Activated T-cell treated with anti-CD3 and anti-CD28 coated beads for 48 hours (primary cell): ENCODE measurements at places on chromosomes 5 and 9.
A peak's percentile ranks its signal among the peaks of the same experiment; 100 is the strongest.

DNA sequence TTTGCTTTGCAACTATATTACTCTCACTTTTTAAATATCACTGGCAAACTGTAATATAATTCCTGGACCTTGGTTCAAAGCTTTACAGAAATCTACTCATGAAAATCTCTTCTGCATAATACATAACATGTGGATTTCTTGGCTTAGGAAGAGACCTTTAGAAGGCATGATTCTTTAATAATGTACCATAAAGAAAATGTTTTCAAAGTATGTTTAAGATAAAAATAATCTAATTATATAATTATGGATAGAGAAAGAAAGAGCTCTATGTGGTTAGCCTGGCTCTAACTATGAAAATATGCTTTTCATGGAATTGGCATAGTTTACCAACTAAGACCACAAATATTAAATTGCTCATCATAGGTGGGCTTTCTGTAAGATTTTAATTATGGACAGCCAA is 817.8 kb downstream of the TLE1 start:
- DNase-seq: no peak

DNA sequence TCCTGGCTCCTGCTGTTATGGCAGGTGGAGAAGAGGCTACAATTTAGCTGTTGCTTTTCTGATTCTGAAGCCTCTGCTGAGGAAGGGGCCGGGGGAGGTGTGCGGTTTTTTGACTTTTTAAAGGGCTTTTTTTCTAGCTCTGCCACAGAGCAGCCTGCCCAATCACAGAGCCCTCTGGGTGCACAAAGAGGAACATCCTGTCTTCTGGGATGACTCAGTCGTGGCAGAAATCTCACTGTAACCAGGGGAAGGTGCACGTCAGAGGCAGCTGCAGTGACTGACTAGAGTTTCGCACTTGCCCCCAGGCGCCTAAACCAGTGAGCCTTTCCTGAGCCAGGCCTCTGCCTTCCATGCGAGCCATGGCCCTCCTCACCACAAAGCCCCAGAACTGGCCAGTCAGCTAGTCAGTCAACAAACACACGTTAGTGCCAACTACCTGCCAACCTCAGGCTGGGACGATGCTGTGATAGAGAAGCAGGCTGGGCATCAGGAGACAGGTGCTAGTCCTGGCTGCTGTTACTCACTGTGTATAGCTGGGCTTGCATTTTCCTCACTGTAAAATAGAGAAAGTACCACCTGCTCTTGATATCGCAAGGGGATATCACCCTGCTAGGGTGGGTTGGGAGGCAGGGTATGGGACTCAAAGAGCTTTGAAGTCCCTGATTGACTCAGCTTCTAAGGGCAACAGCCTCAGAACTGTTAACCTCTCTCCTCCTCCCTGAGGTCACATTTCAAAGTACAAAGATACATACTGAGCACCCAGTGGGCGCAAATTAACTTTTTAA is 2.2 kb downstream of the AKNA start:
- DNase-seq: peak; percentile 81

DNA sequence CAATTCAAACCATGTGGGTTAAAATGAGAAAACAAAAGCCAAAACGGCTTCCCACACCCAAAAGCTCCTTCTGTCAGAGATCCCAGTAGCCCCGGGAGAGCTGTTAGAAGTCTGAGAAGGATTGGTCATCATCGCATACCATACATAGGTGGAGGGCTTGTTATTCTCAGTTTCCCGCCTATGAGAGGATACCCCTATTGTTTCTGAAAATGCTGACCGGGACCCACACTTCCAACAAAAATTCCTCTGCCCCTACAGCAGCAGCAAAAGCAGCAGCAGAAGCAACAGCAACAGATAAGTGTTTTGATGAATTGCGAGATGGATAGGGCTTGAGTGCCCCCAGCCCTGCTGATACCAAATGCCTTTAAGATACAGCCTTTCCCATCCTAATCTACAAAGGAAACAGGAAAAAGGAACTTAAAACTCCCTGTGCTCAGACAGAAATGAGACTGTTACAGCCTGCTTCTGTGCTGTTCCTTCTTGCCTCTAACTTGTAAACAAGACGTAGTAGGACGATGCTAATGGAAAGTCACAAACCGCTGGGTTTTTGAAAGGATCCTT is at the start of gene TEK:
TSS of gene TEK (plus strand) at position 245 of the 561 bp plus-strand sequence. CDS start 366 bp downstream, outside the sequence.
- no peak for DNase-seq

- no peak for DNase-seq
Measured at GRCh38 chr9:83544002-83544698, 5.9 kb upstream of the FRMD3 start.

GRCh38 chr5:128966375-128966774 is 1.1 kb downstream of the SLC27A6 start:
- DNase-seq: no peak

DNA sequence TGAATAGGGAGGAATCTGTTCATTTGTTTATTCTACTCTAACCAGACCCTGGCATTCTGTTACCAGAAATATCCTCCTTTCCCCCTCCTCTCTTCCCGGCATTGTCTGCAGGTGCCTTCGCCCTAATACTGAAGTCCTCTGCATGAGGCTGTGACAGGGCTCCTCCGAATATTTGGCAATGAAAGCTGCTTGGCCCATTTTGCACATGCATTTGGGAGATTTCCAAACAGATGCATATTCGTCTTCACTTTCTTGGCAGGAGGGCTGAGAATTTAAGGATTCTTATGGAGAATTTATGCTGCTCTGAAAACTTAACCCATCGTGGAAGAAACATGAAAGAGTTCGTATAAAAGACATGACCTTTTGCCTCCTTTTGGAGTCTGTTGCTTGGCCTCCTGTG is 484.0 kb downstream of the ZNF608 start:
- DNase-seq: no peak

GRCh38 chr9:86529496-86530275 is 175.5 kb upstream of the TUT7 start:
- DNase-seq: no peak

- no peak for DNase-seq
Measured at GRCh38 chr5:133041910-133042309, 9.9 kb upstream of the HSPA4 start.

- DNase-seq: no peak
Measured at GRCh38 chr9:113484258-113484730, 20.8 kb downstream of the RGS3 start.

GRCh38 chr5:139650031-139650688 is 2.0 kb downstream of the CXXC5 start:
- no peak for DNase-seq

DNA sequence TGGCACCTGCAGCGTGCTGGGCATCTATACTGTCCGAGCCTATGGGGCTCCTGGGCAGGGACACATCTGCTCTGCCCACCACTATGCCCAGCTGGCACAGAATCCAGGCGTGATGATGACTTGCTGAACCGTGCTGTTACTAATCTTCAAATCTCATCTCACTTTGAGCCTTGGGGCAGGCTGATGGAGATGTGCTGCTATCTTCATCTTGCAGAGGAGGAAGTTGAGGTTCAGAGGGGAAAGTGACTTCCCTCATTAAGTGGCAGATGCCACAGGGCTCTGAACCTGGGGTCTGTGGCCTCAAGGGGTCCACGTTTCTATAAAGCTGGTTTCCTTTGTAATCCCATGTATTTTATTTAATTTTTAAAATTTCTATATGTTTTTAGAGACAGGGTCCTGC is 4.7 kb downstream of the SLC2A6 start:
- DNase-seq: no peak

- no peak for DNase-seq
Measured at GRCh38 chr5:128765448-128766061, 199.7 kb upstream of the SLC27A6 start.

- DNase-seq: no peak
Measured at GRCh38 chr5:4114452-4114851, 518.8 kb downstream of the IRX1 start.

DNA sequence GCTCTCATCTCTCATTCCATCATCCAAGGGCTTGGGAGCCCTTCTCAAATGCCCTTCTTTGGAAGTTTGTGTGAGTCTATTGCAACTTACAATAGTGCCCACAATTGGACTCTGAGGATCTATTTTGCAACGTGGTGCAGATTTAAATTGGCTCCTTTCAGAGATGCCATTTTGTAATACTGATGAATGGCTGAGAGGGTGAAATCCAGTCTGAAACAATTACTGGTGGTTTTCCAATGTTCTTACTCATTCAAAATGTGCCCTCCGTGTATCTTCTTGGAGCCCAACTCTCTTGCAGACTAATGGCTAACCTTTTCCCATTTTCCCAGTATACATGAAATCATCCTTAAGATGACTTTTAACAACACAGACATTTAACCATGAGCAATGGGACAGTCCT is 6.1 kb downstream of the ZNF462 start:
- no peak for DNase-seq

DNA sequence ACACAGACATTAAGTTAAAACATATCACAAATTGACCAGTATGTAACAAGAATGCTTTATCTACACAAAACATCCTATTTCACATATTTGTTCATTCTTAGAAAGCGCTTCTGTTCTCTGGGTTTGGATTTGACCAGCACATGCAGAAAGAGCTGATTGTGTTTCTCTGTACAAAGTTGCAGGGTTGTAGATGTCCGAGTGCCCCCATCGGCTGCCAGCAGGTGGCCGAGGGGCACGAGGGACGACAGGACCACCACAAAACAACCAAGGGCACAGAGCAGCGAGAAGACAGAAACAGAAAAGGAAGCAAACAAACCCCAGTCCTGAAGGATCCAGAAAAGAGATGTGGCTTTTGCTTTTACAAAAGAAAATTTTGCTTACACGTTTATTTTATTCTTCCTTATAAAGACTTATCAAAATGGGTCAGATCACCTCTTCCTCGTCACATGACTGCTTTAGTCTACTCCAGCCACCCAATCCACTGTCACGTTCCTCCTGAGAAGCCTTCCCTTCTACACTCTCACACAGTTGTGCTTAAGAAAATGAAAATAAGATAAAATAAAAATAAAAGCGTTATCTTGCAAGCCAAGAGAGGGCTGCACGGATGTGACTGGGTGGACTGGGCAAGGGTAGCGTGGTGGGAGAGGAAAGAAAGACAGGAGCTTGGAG is 9.5 kb downstream of the OTP start:
- no peak for DNase-seq

- DNase-seq: no peak
Measured at GRCh38 chr9:117412006-117412715, 2.7 kb downstream of the ASTN2 start.

DNA sequence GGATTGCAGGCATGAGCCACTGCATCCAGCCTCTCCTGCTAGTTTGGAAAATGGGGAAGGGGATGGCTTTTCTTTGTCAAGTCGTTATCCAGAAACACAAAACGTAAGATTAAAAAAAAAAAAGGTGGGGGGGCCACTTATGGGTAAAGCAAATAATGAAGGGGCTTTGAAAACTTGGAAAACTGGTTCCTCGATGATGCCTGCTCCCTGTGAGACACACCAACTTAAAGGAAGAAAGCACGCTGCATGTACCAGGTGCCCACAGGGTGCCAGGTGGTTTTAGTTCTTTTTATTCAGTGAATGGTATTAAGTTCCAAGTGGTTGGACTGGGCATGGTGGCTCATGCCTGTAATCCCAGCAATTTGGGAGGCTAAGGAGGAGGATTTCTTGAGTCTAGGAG is 170.1 kb downstream of the GOLPH3 start:
- DNase-seq: no peak

GRCh38 chr5:150155258-150156026 is at the start of gene PDGFRB:
Gene PDGFRB (minus strand): TSS chr5:150155845. CDS start chr5:150137047, 18,798 bp downstream.
- DNase-seq: peak; percentile 15

DNA sequence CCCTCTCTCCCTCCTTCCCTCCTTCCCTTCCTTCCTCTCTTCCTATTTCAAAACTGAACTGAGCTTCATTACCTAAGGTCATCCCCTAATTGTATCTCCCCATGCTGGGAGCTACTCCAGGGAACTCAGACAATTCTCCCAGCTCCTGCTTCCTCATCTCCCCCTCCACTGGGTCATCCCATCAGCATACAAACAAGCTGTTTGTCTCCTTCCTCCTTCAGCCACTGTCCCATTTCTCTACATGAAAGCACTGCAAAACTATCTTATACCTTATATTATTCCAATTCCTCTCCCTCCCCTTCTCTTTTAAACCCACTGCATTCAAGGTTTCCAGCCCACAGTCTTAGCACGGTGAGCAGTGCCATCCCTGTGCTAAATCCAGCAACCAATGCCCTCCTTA is 262.4 kb downstream of the AGTPBP1 start:
- no peak for DNase-seq

DNA sequence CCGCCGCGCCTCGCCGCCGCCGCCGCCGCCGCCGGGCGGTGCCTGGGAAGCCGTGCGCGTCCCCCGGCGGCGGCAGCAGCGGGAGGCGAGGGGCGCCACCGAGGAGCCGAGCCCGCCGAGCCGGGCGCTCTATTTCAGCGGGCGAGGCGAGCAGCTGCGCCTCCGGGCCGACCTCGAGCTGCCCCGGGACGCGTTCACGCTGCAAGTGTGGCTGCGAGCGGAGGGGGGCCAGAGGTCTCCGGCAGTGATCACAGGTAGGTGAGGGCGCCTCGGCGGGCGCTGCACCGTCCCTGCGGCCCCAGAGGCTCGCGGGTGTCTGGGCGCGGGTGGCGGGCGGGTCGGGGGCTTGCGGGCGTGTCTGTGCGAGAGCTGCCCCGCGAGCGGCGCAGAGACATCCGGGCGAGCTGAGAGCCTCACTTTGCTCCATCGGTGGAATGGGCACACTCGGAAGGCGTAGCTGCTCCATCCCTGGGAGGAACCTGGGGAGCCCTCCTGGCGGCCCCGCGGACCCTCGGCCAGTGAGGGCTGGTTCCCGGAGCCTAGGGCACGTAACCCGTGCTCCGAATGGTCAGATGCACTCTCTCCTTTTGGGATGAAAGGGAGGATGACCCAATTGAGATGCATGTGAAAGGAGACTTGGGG is 864 bp downstream of the PAPPA start:
- DNase-seq: no peak

- no peak for DNase-seq
Measured at GRCh38 chr9:28847331-28847730, 1274.0 kb upstream of the C9orf72 start.

GRCh38 chr5:73686912-73687311 is 60.9 kb downstream of the ARHGEF28 start:
- DNase-seq: no peak

DNA sequence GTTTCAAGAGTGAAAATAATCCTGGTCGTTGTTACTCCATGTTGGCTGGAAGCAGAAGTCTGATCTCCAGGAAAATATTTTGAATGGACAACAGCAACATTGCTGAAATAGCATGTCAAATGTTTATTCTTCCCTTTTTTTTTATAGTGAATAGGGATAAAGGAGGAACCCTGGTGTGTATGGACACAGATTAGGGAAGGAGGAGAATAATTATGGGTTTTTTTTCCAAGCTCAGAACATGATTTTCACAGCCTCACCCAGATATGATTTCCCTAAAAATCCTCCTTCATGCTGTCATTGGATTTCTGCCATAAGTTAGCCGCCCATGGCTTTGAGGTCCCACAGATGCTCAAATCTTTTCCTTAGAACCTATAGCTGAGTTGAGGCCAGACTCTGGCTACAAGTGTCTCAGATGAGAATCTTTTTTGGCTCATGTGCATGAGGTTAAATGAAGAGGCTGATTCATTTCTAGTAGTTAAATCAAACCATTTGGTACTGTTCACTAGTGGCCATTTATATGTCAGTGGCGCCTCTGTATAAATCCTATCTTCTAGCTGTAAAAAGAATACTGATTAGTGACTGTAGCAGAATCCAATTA is 65.5 kb upstream of the LIFR start:
- DNase-seq: no peak

GRCh38 chr9:128723866-128724743 is at the start of gene ZDHHC12:
Gene ZDHHC12 (minus strand): TSS chr9:128724127. CDS start chr9:128724093, 34 bp downstream.
- peak; percentile 99 for DNase-seq
